ENCODE measurements at places on chromosomes 5 and 9. TPM values are rescaled to one million over a fixed set of nuclear protein-coding genes. Genes with fewer than 3 reads are reported as not detected.

The CDH10 gene
- 2.4 TPM for total RNA-seq

The SLC34A3 gene
- total RNA-seq = not detected

The RANBP17 gene
- 18.2 TPM for total RNA-seq

The WNT8A gene
- not detected for total RNA-seq

The BHMT2 gene
- 1.2 TPM for total RNA-seq

The TMEM252 gene
- total RNA-seq = not detected

The SCGB3A2 gene
- total RNA-seq = not detected

The SMIM32 gene
- not detected for total RNA-seq

The SLC34A1 gene
- not detected for total RNA-seq

The HK3 gene
- not detected for total RNA-seq

The C1QTNF3 gene
- 0.30 TPM for total RNA-seq

The PKD2L2 gene
- total RNA-seq = not detected

The KIAA1958 gene
- total RNA-seq = 0.89 TPM

The SLC46A2 gene
- total RNA-seq = not detected

The FIBCD1 gene
- 26.0 TPM for total RNA-seq

The SOHLH1 gene
- not detected for total RNA-seq

The COQ4 gene
- total RNA-seq = 19.6 TPM

The MPDZ gene
- 100 TPM for total RNA-seq

The BTNL8 gene
- not detected for total RNA-seq

The VCAN gene
- total RNA-seq = 2,662 TPM

The IL7R gene
- 3.6 TPM for total RNA-seq

The SERF1A gene
- total RNA-seq = 2.8 TPM

The OMD gene
- not detected for total RNA-seq

The CDHR2 gene
- 0.05 TPM for total RNA-seq

The INSL4 gene
- total RNA-seq = not detected

The FBP1 gene
- not detected for total RNA-seq

The TENT4A gene
- total RNA-seq = 9.5 TPM

The PCDHGA10 gene
- 8.6 TPM for total RNA-seq

The PCDHGA6 gene
- 4.2 TPM for total RNA-seq

The ARID3C gene
- not detected for total RNA-seq

The OSMR gene
- total RNA-seq = 111 TPM

The MRPL36 gene
- 30.1 TPM for total RNA-seq

The PCDH12 gene
- under 0.01 TPM for total RNA-seq

The SLC6A3 gene
- total RNA-seq = not detected

The SMIM33 gene
- not detected for total RNA-seq

The KIF4B gene
- total RNA-seq = 0.09 TPM

The KCNMB1 gene
- total RNA-seq = 0.05 TPM

The SYK gene
- not detected for total RNA-seq

Measured in smooth muscle cell of the umbilical artery (primary cell).